Liver (tissue), 10 donors: ENCODE measurements at places on chromosomes 3 and 15. TPM values are rescaled to one million over a fixed set of nuclear protein-coding genes. Genes with fewer than 3 reads are reported as not detected.

DNA sequence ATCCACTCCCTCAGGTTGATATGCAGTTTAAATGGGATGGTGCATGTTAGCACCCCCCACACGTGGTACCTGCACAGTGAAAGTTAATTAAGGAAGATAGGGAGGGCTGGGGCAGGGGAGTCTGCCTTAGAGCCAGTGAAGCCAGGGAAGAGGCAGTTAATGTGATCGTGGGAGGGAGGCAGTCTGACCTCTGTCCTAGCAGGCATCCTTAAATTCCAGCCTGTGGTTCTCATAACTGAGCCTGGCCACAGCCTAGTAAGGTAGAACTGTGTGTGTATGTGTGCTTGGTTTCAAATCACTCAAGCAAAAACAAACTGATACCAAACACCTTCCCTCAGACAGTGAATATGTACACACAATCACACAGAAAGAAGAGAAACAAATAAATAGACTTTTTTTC is 319.1 kb upstream of the TLE3 start:
- no peaks in the 10 kb centered on the region for H3K27me3 ChIP-seq
- no peak overlapping the region for H3K4me3 ChIP-seq
- H3K4me1 ChIP-seq = peaks cover 15% of the 10 kb centered on the region

CRTC3 gene
- polyA plus RNA-seq = 5.1 TPM

DNA sequence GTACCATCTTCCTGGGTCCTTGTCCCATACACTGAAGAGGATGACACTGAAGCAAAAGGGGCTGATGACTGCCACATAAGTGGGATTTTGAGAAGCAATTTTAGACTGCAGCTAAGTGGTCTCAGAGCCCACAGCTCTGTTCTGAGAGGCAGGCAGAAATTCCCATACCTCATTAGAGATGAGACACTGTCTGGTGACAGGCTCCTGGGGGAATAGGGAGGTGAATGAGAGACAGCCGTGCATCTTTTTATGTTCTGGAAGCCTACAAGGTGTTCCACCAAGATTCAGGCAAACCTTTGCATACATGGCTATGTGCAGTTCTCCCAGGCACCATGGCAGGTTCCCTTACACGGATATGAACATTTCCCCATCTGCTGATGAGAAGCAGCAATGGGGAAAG is 47.2 kb downstream of the LIMD1 start:
- no peak for DNase-seq
- H3K27me3 ChIP-seq = no peaks in the 10 kb centered on the region
- no peak overlapping the region for H3K4me3 ChIP-seq
- H3K4me1 ChIP-seq = peaks cover 44% of the 10 kb centered on the region
- no peak overlapping the region for H3K27ac ChIP-seq

DNA sequence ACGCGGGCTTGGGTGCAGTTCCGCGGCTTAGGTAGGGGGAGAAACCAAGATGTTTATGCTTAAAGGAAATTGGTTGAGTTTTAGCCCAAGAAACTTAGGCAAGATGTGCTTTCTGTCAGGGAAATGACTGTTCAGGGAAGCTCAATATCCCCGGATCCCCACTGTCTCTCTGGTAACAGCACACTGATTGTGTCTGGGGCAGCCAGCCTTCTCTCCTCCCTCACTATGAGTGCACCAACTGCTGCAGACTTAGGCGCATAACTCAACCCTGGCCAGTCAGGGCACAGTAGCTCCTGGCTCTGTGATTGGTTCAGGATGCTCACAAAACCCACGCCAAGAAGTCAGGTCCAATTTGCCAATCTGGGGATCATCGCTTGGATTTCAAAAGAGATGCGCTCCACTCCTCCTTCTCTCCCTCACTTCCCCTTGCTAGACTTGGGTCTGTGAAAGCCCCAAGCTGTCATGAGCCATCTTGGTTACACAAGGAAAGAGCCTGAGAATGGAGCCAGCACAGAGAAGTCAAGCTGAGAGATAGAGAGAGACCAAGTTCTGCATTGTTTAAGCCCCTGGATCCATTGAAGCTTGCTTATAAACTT is 42.5 kb upstream of the CACNA2D3 start:
- H3K4me1 ChIP-seq = no peaks in the 10 kb centered on the region
- H3K27me3 ChIP-seq = no peaks in the 10 kb centered on the region
- no peaks in the 10 kb centered on the region for H3K36me3 ChIP-seq

COL6A5 gene
- polyA plus RNA-seq = not detected

GRCh38 chr3:4950351-4950784 is 28.9 kb upstream of the BHLHE40 start:
- H3K27me3 ChIP-seq = no peaks in the 10 kb centered on the region
- H3K36me3 ChIP-seq = no peaks in the 10 kb centered on the region
- H3K4me1 ChIP-seq = no peaks in the 10 kb centered on the region
- H3K27ac ChIP-seq = no peak overlapping the region

DNA sequence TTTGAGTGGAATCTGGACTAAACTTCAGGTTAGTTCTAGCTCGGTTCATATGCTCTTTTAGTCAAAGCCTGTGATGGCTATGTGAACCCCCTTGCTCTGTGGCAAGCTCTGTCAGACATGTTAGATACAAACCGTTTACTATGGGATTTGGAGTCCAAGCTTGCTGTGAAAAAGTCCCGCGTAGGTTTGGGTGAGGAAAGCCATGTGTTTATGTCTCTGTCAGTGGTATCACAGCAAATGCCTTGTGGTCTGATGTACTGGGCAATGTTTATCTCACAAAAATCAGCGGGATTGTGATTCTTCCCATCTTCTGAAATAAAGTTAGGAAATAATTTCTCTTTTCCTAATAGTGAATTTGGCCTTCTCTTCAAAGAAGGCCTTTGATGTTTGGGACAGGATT is 5.0 kb downstream of the BOC start:
- H3K36me3 ChIP-seq = no peaks in the 10 kb centered on the region
- H3K27me3 ChIP-seq = peaks cover 6% of the 10 kb centered on the region
- no peak overlapping the region for H3K27ac ChIP-seq
- no peak for DNase-seq

CLRN1 gene
- polyA plus RNA-seq = not detected

CXCR6 gene
- 1.2 TPM for polyA plus RNA-seq

DNA sequence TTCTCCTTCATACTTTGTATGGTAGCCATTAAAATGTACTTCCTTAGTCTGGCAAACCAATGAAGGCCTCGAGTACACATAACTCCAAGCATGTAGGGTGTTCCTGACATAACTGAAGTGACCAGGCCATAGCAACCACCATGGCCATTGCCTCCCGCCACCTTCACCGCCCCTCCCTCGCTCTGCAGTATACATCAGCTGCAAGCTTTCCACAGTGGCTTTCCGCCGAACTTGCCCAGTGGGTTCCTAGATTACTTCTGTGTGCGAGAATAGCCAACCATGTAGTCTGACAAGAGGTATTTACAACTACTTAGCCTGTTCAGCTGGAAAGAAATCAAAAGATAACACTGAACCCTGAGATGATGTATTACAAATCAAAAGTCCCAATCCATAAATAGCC is 3.4 kb upstream of the CTNNB1 start:
- H3K4me3 ChIP-seq = no peak overlapping the region
- DNase-seq = no peak
- no peaks in the 10 kb centered on the region for H3K36me3 ChIP-seq
- H3K27me3 ChIP-seq = no peaks in the 10 kb centered on the region
- H3K4me1 ChIP-seq = peaks cover 4% of the 10 kb centered on the region
